ENCODE measurements at places on chromosomes 12 and 14.

DNA sequence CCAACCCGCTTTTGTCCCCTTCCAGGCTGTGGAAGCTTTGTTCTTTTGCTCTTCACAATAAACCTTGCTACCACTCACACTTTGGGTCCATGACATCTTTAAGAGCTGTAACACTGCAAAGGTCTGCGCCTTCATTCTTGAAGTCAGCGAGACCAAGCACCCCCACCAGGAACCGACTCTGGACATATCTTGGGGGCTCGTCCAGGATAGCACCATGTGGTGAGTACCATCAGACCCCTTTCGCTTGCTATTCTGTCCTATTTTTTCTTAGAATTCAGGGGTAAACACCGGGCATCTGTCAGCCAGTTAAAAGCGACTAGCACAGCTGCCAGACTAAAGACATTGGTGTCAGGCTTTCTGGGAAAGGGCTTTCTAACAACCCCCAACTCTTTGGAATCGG, 137.6 kb upstream of the PPFIA2 start:
- no peaks in the 10 kb centered on the region for H3K36me3 ChIP-seq
- no peak overlapping the region for H3K27ac ChIP-seq
- H3K4me1 ChIP-seq: no peaks in the 10 kb centered on the region
- no peaks in the 10 kb centered on the region for H3K27me3 ChIP-seq
- DNase-seq: peak; percentile 29
- H3K4me3 ChIP-seq: no peak overlapping the region

DNA sequence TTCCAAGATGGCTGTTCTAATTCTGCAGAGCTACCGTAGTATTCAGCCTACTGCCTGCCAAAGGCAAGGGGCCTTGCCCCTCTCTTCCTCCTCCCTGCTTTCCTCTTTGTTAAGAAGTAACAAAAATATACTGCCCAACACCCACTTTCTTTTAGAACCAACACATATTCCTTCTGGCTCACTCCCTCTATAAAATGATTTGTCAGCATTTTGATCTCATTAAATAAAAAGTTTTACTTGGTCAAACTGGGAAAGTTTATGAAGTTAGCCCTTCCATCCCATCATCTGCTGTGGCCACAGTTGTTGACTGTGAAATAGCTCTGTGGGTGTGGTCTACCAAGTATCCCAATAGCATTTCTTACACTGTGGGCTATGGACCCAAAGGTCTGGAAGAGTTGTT, 472.4 kb downstream of the ZFP36L1 start:
- no peak overlapping the region for H3K27ac ChIP-seq
- no peaks in the 10 kb centered on the region for H3K4me1 ChIP-seq
- no peak overlapping the region for H3K4me3 ChIP-seq
- H3K36me3 ChIP-seq: no peaks in the 10 kb centered on the region
- no peak for DNase-seq

DNA sequence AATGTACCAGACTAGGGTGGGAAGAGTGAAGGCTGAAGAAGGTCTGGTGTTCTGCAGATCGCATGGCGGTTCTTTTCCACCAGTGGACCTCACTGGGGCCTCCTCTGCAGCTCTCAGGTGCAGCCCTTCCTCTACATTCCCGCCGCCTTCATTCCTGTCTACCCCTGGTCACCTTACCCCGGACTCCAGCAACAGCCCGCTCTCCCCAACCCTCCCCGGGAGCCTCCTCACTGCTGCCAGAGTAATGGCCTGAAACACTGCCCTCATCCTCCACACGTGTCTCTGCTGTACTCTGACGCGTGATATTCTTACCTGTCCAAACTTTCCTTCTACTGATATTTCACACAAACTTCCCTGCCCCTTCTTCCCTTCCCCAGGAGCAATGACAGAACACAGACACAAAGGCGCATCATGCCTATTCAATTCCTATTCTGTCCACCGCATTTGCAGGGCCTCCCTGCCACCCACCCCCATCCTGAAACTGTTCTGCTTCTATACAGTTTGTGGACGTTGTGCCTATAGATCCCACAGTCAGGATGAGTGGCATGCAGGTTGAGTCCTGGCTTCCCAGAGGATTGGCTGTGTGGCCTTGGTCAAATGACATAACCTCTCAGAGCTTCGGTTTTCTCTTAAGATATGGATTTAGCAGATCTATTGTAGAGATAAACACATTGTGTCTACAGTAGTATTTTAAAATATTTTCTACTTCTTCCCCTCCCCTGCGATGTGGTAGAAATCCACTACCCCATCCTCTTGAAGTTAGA, 1.7 kb upstream of the NUAK1 start:
- peaks cover 19% of the 10 kb centered on the region for H3K27me3 ChIP-seq
- no peak overlapping the region for H3K4me3 ChIP-seq
- H3K36me3 ChIP-seq: no peaks in the 10 kb centered on the region
- DNase-seq: no peak
- H3K4me1 ChIP-seq: no peaks in the 10 kb centered on the region

DNA sequence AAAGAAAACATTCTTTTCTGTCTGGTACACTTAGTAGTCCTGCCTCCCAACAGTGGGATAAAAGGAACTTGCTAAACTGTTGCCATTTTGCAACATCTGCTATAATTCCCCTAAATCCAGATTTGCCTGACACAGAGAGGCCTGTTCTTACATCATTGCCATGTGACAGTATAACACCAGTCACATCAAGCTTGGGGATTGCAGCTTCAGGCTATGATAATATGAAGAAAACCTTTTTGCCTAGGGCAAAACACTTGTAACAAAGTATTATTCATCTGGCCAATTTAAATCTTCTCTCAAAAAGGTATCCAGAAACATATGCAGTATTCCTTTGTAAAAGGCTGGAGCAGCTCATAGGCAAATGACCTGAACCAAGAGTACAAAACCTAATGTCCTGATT, 80.9 kb upstream of the OTX2 start:
- peaks cover 45% of the 10 kb centered on the region for H3K27me3 ChIP-seq
- no peak overlapping the region for H3K4me3 ChIP-seq
- no peaks in the 10 kb centered on the region for H3K36me3 ChIP-seq
- H3K27ac ChIP-seq: no peak overlapping the region
- no peak for DNase-seq

GRCh38 chr14:100362311-100362927, 39.3 kb downstream of the SLC25A47 start:
- no peaks in the 10 kb centered on the region for H3K4me1 ChIP-seq
- DNase-seq: no peak
- H3K4me3 ChIP-seq: no peak overlapping the region
- no peaks in the 10 kb centered on the region for H3K27me3 ChIP-seq

DNA sequence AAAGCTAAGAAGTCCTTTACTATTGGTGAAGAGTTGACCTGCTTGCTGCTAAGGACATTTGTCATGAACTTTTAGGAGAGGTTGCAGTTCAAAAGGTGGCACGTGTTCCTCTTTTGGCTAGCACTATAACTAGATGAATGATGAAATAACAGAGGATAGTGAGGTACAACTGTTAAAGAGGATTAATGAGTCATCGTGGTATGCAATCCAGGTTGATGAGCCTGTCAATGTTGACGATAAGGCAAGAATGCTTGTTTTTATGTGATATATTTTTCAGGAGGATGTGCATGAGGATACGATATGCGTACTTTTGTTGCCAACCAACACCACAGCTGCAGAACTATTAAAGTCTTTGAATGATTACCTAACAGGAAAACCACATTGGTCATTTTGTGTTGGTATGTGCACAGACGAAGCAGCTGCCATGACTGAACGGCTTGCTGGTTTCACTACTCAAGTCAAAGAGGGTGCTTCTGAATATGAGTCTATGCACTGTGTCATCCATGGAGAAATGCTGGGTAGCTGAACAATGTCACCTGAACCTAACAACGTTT, 10.6 kb downstream of the CEP128 start:
- peak; percentile 83 for DNase-seq
- peak overlapping the region; percentile 92 for H3K27ac ChIP-seq
- no peak overlapping the region for H3K4me3 ChIP-seq
- H3K4me1 ChIP-seq: peaks cover 79% of the 10 kb centered on the region
- H3K36me3 ChIP-seq: peaks cover 57% of the 10 kb centered on the region
- H3K27me3 ChIP-seq: no peaks in the 10 kb centered on the region

DNA sequence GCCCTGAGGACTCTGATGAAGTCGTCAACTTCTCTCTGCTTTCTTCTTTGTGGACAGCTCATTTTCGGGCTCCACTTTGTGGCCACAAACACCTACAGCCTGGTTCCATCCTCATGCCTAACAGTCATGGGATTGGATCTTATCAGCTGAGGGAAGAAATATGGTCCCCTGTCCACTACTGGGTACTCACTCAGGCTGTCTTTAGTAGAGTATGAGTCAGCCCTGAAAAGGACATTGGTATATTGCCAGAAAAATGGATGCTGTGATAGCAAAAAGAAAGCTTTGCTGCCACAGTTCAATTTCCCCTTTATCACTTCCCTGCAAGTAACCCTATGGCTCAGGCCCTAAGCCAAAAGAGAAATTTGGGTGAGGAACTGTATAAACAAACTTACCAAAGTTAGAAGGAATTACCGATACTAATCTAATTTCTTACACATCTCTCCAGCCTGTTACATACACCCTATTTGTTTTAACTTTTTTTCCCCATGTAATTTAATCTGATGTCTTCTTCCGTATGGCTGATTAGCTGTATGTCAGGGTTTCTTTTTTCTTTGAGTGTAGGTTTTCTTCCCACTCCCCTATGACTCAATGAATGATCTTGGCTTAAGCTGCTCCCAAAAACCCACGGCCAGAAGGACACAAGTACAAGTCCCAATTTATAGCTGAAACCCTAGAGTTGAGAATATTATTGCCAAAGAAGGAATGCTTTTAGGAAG, 29.1 kb downstream of the MTHFD1 start:
- H3K4me3 ChIP-seq: no peak overlapping the region
- H3K36me3 ChIP-seq: peaks cover 88% of the 10 kb centered on the region
- no peaks in the 10 kb centered on the region for H3K4me1 ChIP-seq
- H3K27me3 ChIP-seq: no peaks in the 10 kb centered on the region
- no peak for DNase-seq

GRCh38 chr12:58602179-58602578, 318.1 kb downstream of the LRIG3 start:
- H3K27me3 ChIP-seq: no peaks in the 10 kb centered on the region
- DNase-seq: no peak
- no peaks in the 10 kb centered on the region for H3K36me3 ChIP-seq
- no peak overlapping the region for H3K27ac ChIP-seq
- no peaks in the 10 kb centered on the region for H3K4me1 ChIP-seq

DNA sequence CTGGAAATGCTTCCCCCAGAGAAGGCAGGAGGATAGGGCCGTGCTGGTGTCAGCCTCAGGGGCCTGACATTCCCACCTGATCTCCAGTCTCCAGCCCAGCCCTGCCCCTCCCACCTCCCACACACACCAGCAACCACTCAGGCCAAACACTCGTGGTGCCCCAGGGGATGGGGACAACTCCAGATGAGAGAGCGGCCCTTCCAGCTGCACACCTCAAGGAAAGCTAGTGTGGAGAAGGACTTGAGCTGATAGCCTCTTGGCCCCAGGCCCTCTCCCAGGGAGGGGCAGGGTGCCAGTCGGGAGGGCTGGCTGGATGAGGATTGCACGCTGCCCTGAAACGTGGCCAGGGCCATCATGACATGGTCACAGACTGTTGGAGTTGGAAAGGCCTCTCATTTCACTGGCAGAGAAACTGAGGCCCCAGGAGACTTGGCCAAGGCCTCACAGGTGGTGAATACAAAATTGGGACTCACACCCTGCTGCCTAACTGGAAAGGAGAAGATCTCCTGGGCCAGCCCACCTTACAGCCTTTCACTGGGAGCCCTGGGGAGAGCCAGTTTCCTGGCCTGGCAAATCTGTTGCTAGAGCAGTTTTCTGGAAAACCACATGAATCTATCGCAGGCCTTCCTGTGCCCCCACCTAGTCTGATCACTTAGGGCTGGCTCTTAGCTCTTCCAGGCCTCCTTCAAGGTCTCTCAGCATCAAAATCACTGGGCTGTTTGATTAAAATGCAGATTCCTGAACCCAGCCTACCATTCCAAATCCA, 52.1 kb downstream of the IRF2BPL start:
- no peaks in the 10 kb centered on the region for H3K36me3 ChIP-seq
- no peaks in the 10 kb centered on the region for H3K27me3 ChIP-seq
- H3K4me3 ChIP-seq: no peak overlapping the region
- peaks cover 12% of the 10 kb centered on the region for H3K4me1 ChIP-seq

DNA sequence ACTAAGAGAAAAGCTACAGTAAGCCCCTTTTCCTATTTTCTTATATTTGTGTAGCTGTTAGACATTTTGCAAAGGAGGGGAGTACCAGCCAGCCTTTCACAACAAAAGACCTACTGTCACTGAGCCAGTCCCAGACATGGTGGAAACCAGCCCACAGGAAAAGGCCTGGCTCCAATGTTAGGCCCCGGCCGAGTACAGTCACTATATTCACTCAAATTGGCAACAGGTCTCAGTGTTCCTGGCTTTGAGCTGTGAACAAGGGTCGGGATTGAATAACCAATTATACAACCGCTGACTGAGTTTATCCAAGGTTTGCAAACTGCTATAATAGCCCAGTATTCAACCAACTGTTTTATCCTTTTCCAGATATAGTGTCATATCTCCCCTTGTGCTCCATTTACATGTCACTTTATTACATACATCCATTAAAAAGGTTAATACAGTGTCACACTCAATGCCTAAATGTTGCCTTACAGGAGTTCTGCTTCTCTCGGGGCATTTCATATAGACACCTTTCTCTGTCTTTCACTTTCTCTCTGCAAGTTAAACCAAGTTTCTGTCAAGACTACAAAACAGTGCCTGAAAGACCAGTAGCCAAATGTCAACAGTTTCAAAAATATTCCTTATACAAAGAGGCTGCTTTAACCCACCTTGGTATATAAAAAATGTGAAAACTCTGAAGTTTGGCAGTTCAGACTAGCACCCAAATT, 178.1 kb downstream of the SOX5 start:
- no peaks in the 10 kb centered on the region for H3K4me1 ChIP-seq
- H3K27ac ChIP-seq: no peak overlapping the region
- no peaks in the 10 kb centered on the region for H3K36me3 ChIP-seq
- H3K4me3 ChIP-seq: no peak overlapping the region
- no peak for DNase-seq
- no peaks in the 10 kb centered on the region for H3K27me3 ChIP-seq

DNA sequence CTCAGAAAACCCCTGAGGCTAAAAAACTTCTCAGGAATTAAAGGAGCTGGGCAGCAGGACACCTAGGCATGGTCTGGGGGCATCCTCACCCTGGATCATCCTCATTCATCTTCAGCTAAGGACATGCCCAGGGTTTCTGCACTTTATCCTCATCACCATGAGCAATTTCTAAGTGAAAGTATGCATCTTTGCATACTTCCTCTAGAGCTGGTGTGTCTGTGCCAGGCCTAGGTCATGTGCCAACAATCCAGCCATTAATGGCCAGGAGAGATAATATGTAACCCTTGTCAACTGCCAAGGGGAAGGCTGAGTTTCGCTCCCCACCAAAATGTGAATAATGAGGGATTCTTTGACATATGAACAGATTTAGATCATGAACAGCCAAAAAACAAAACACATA, 160.5 kb downstream of the KITLG start:
- peaks cover 2% of the 10 kb centered on the region for H3K27me3 ChIP-seq
- H3K4me1 ChIP-seq: no peaks in the 10 kb centered on the region
- DNase-seq: no peak
- no peak overlapping the region for H3K4me3 ChIP-seq

- no peaks in the 10 kb centered on the region for H3K4me1 ChIP-seq
- no peak for DNase-seq
- no peaks in the 10 kb centered on the region for H3K36me3 ChIP-seq
- H3K27ac ChIP-seq: no peak overlapping the region
Measured at GRCh38 chr12:43884683-43885410, 49.0 kb downstream of the TMEM117 start.

GRCh38 chr14:96092936-96093335, 53.8 kb downstream of the C14orf132 start:
- no peaks in the 10 kb centered on the region for H3K4me1 ChIP-seq
- DNase-seq: no peak
- H3K27ac ChIP-seq: no peak overlapping the region
- no peaks in the 10 kb centered on the region for H3K36me3 ChIP-seq
- no peak overlapping the region for H3K4me3 ChIP-seq
- no peaks in the 10 kb centered on the region for H3K27me3 ChIP-seq
